CD4-positive, alpha-beta T cell treated with Interleukin-12 subunit alpha and Interleukin-12 subunit beta, for 1 hour (primary cell): ENCODE measurements at places on chromosomes 3 and 15.

DNA sequence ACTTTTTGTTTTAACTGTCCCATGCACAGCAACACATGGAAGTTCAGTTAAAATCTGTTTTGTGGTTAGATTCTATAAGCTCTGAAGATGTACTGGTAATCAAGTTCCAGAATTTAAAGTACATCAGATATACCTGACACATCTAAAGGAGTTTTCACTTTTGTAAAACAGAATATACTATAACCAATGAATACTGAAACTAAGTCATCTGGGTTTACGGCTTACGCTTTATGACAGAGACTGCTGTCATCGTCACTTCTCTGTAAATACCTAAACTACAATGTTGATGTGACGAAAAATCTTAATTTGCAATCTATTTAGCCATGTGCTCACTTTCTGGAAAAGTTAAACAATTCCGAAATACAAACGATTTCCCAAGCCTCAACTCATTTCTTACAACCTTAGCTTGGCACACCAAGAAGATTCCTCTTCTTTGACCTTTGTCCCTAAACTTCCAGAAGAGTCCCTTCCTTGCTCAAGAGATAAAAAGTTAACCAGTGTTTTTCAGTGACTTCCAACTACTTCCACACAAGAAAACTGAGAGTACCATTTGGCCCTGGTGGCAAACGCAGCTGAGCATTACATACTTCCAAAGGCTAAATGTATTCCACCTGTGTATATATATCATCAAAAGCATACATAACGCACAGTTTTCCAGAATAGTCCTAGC is 56.8 kb upstream of the NEK10 start:
- no peak for DNase-seq

- DNase-seq, result no peak
Observed at GRCh38 chr3:31251083-31251482, 281.6 kb upstream of the STT3B start.

- DNase-seq, result no peak
Observed at GRCh38 chr3:196120291-196120951, 38.5 kb upstream of the TFRC start.

- no peak for DNase-seq
Observed at GRCh38 chr3:12178091-12178820, 19.5 kb upstream of the TIMP4 start.

DNA sequence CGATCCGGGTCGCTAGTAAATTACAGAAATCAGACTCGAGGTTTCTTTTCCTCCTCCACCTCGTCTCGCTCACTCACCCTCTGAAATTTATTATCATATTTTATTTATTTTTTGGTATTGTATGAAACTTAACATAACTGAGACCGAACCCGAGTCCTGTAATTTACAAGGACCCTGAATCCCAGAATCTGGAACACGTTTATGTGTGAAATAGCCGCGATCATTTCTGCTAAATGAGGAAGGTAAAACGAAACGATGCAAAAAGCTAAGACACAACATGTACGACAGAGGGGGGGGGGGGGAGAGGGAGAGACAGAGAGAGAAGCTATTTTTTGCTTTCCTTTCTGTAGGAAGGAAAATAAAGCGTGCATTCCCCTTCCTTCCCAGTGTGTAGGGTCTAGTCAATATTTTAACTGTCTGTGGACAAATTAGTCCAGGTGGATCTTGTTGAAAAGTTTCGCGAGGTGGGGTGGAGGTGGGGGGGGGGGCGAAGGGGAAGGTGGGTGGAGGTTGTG is 1.6 kb downstream of the BBX start:
- peak; percentile 36 for DNase-seq

DNA sequence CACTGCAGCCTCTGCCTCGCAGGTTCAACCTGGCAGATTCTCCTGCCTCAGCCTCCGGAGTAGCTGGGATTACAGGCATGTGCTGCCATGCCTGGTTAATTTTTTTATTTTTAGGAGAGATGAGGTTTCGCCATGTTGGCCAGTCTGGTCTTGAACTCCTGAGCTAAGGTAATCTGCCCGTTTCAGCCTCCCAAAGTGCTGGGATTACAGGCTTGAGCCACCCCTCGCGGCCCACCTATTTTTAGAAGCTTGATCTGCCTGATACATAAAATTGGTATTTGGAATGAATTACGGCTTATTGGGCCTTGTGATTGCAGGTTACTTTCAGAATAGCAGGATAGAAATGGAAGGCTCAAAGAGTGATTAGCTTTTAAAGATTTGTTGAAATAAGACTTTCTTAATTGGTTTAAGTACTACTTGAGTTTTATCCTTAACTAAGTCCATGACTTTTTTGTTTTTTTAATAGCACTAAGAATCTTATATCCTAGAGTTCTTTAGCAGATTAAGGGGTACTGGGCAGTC is 25.0 kb downstream of the GMPS start:
- no peak for DNase-seq

GRCh38 chr3:150899141-150899540 is 6.1 kb downstream of the MINDY4B start:
- no peak for DNase-seq

- DNase-seq, result no peak
Observed at GRCh38 chr15:83283813-83284558, 478 bp downstream of the BNC1 start.

DNA sequence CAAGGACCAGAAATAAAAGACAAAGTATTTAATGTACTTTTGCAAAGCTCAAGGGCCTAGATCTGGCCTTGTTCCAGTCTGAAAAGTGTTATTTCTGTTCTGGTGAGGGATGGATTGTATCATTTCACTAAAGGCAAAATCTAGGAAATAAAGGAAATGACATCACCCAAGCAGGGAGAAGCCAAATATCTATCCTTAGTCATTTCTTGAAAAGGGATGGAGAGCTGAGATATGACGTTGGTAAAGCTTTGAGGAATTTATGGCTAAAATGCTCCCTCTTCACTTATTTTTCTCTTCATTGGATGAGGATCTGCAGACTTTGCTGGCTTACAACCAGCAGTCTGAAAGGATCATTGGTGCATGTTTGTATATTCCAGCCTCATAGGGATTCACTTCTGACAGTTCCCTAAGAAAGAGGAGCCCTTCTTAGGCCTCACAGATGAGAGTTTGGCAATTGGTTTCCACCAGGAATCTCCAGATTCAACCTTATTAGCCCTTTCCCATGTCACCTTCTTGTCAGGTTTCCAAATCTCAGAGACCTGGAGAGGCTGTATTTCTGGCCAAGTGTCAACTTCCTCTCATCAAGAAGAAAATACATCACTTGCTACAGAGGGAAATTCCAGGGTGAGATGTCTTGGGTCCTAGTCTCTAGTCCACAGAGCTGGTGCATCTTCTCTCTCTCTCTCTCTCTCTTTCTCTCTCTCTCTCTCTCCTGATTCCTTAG is 93.7 kb upstream of the BOC start:
- no peak for DNase-seq

DNA sequence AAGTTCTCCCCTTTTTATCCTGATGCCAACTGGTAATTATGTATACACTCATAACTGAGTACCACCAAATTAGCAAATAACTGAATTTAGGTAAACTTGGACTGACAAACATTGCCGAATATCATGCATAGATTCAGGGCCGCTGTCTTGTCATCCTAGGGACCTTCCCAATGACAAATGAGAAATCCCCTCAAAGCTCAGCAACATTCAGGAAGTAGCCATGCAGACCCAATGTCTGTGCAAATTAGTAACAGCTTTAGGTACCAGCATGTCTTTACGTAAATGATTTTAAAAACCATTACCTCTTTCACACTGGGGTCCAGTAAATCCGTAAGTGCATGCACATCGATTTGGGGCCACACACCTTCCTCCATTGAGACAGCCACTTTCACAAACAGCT is 49.5 kb downstream of the FBN1 start:
- DNase-seq, result no peak

DNA sequence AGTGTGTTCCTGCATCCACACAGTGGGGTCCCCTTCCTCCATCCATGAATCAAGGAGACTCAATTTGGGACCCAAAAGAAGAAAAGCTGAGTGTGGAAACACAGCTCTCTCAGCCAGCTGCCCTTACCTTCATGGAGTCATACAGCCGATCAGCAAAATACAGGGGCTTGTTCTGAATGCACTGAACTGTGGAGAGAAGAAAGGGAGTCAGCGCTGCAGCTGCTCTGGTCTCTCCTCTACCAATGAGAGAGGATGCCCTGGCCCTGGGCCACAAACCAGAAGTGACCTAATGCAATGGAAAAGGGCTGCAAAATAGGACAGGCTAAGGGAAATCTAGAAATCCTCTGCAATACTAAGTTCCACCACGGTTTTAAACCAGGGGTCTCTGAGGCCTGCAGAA is 46.7 kb downstream of the ANXA2 start:
- DNase-seq, result no peak

DNA sequence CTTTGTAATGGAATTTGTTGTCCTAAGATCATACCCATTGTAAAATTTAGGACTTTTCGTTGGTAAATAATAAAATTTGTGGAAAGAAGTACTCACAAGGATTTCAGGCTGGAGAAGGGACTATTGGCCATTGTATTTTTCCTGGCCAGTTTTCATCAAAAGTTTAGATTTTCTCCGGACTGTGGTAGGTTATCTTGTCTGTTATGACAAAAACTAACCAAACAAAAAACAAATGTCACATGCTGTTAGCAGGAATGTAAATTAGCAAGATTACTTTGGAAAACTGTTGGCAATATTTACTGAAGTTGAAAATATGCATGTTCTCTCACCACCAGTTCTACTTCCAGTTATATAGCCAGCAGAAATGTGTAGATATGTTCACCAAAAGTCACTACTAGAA is 27.8 kb downstream of the PDE8A start:
- DNase-seq, result no peak
